ENCODE measurements at places on chromosomes 16 and 17.

DNA sequence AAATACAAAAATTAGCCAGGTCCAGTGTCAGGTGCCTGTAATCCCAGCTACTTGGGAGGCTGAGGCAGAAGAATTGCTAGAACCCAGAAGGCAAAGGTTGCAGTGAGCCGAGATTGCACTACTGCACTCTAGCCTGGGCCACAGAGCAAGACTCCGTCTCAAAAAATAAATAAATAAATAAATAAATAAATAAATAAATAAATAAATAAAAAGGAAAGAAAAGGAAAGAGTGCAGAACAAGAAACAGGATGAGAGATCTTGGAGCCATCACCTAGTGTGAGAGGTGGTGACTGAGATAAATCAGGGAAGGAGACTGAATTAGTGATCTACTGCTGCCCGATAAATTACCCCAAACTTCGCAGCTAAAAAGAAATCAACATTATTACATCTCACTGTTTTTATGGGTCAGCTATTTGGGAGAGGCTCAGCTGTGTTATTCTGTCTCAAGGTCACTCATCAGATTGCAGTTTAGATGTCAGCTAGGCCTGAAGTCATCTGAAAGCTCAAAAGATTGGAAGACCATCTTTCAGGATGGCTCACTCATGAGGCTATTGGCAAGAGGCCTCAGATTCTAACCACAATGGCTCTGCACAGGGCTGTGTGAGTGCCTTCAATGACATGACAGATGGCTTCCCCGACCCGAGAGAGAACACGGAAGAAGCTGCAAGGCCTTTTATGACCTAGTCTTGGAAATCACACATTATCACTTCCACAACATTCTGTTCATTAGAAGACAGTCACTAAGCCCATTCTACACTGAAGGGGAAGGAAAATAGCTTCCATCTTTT lies 66.4 kb downstream of the CMC2 start:
- DNase-seq = no peak

GRCh38 chr17:77446940-77447634 lies 306.3 kb downstream of the SEC14L1 start:
- DNase-seq = no peak

- no peak for DNase-seq
Observed at GRCh38 chr16:27721531-27722181, 171.7 kb downstream of the KATNIP start.

GRCh38 chr16:64989050-64989449 lies 132.8 kb downstream of the CDH11 start:
- DNase-seq = no peak

DNA sequence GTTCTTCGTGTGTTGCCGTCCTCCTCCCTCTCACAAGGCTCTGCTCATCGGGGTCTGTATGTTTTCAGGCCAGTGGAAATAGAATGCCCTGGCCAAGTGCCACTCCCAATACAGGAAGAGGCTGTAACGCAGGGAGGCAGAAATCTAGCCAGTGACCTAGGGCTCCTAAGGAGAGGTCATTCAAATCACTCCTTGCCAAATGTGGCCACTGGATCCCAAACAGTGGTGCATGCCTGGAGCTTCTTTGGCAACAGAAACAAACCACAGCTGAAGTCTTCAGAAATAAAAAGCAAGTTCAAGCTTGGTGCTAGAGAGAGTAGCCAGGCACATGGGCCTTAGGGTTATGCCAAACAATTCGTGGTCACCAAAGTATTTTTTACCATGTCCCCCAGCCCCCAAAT lies 66.1 kb downstream of the SMG6 start:
- DNase-seq = peak; percentile 51

Measured in dermis blood vessel endothelial cell (primary cell).